ENCODE measurements at places on chromosomes 16 and 17.

GRCh38 chr17:59327121-59327980, 4.1 kb upstream of the YPEL2 start:
- DNase-seq = no peak

DNA sequence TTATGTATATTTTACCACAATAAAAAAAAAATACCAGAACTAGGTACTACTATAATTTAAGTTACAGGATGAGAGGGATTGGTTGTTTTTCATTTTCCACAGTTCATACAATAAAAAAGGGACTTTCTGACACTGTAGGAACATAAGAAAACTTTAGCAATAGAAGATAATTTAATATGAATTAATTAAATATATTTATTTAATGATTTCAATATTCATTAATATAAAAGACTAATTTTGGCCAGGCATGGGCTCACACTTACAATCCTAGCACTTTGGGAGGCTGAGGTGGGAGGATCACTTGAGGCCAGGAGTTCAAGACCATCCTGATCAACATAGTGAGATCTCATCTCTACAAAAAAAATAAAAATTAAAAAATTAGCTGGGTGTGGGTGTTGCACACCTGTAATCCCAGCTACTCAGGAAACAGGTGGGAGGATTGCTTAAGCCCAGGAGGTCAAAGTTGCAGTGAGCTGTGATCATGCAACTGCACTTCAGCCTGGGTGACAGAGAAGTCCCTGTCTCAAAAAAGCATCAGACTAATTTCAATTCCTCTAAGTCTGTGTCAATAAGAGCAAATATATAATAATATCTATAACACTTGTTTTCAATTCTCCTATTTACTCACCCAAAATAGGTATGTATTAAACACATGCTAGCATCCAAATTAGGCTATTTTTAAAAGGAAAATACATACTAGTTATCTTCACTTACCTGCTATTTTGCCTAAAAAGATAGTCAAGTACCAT, 79.6 kb downstream of the BRIP1 start:
- DNase-seq = no peak

GRCh38 chr16:56514845-56515244, 5.0 kb downstream of the BBS2 start:
- no peak for DNase-seq

GRCh38 chr17:54124456-54124855, 301.7 kb downstream of the KIF2B start:
- no peak for DNase-seq

DNA sequence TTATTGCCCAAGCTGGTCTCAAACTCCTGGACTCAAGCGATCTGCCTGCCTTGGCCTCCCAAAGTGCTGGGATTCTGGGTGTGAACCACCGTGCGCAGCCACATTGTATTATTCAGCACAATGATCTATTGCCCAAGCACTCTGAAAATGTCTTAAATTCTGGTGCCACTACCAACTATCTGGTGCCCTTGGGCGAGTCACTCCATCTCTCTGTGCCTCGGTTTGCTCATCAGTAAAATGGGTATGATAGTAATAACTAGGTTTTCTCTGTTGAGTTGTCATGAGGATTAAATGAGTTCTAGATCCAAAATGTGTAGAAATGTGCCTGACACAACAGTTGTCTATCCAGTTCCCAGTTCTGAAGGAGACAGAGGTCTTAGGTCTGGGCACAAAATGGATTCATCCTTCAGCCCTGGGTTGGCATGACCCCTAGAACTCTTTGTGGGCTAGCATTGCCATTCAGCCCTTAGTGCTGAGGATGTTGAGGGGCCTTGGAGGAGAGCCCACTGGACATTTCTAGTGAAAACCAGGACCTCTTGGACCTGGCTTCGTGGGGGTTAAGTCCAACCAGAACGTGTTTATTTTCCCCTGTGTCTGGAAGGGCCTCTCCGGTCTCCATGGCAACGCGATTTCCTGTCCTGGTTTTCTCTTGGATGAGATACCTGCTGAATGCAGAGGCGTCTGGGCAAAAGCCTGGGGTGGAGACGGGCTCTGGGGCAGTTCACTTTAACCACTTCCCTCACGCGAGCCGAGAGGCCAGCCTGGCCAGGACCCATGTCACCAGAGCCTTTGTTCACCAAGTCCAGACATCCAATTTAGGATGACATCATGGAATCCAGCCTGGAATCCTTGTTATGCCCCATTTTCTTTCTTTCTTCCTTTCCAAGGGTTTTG, 43.7 kb upstream of the TNRC6A start:
- no peak for DNase-seq

- DNase-seq = no peak
These were observed 48.5 kb upstream of the ZC3H18 start for GRCh38 chr16:88521674-88522073.

- DNase-seq = no peak
These were observed 87.0 kb upstream of the MAF start for GRCh38 chr16:79687249-79688130.

GRCh38 chr16:3157229-3158025, 22.6 kb downstream of the ZNF213 start:
- DNase-seq = no peak
